HepG2 (cell line): ENCODE measurements at places on chromosomes 7 and 10. TPM values are rescaled to one million over a fixed set of nuclear protein-coding genes. Genes with fewer than 3 reads are reported as not detected.
A peak's percentile ranks its signal among the peaks of the same experiment; 100 is the strongest.

DNA sequence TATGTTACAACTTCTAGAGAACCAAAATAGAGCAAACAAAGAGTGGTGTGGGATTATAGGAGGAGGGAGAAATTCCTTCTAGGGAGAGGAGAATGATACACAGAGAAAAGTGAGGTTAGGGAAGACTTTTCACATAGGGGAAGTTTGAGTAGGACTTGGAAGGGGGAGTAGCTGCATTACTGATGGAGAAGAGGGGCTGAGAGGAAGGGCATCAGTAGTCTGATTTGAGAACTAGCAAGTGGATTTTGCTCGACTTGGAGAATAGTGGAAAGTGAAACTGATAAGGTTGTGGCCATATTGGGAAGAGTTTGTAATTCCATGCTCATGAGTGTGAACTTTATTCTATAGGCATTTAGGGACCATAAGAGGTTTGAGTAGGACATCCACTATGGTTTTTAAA is 6.1 kb downstream of the NRF1 start:
- peaks cover 89% of the 10 kb centered on the region for H3K4me1 ChIP-seq
- DNase-seq = no peak
- H3K4me3 ChIP-seq = no peak overlapping the region

- peaks cover 68% of the 10 kb centered on the region for H3K4me1 ChIP-seq
- peak overlapping the region; percentile 45 for H3K4me3 ChIP-seq
- H3K27me3 ChIP-seq = no peaks in the 10 kb centered on the region
- H3K27ac ChIP-seq = no peak overlapping the region
- DNase-seq = peak; percentile 69
- H3K36me3 ChIP-seq = no peaks in the 10 kb centered on the region
These were observed 16.2 kb downstream of the LHPP start for GRCh38 chr10:124477614-124478363.

DNA sequence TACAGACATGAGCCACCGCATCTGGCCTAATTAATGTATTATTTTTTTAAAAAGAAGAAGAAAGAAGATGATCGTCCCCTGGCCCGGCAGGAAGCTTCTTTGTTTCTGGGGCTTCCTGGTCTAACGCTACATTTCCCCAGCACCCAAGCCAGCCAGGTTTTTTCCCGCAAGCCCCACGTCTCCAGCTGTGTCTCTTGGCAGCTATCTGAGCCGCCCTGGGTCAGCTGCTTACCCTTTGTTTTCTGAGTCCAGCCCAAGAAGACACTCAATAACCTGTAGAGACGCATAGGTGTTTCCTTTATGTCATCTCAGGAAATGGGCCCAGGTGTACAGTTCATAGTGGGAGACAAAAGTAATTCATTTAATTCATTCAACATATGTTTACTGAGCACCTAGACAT is 110.2 kb downstream of the MTPAP start:
- H3K36me3 ChIP-seq = no peaks in the 10 kb centered on the region
- no peak overlapping the region for H3K4me3 ChIP-seq
- no peaks in the 10 kb centered on the region for H3K27me3 ChIP-seq
- H3K27ac ChIP-seq = no peak overlapping the region
- no peaks in the 10 kb centered on the region for H3K4me1 ChIP-seq

DNA sequence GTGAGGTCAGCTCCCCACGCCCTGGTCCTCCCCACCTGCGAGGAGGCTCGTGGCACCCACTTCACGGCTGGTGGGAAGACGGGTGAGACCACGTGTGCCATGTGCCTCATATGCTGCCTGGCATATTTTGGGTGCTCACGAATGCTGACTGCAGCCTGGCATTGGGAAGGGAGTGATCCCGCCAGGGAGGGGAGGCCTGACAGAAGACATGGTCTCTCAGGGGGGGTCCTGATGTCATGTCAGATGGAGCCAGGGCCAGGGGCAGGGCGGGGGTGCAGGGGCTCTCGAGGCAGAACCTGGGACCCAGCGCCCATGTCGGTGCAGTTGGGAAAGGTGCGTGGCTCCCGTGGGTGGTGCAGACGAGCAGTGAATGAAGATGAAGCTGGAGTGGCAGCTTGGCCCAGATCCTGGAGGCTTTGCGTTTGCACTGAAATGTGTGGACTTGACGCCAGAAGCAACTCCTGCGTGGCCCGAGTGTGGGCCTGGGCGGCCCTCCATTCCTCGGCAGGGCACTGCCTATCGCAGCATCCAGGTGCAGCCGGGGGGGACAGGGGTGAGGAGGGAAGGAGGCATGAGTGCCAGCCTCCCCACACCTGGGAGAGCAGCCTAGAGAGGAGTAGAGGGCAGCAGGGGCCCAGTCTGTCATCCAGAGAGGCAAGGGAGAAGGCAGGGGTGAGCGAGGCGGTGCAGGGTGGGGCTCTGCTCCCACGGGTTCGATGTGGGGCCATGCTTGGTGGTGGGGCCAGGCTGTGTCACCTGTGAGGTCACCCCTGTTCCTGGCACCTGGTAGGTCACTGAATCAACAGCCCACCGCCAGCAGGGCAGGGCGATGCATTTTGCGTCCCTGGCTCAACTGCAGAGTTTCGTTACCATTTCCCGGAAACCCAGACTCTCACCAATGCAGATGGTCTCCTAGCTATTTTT is 385.6 kb downstream of the DNAJB6 start:
- no peak for DNase-seq
- no peak overlapping the region for H3K4me3 ChIP-seq
- H3K36me3 ChIP-seq = no peaks in the 10 kb centered on the region
- no peaks in the 10 kb centered on the region for H3K4me1 ChIP-seq
- no peak overlapping the region for H3K27ac ChIP-seq

DNA sequence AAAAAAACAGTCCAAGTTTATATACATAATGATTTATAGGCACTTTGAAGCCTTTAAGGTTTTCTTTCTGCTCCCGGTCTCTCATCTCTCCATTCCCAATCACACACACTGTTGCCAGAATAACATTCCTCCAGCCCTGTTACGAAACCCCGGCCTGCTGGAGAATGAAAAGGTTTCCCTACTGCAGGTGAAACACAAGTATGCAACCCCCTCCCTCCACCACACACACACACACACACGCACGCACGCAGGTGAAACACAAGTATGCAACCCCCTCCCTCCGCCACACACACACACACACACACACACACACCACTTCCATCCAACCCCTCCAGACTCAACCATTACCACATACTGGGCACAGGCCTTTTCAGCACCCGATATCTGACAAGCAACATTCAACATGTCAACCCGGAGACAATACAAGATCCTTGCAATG is 87.5 kb downstream of the PARD3 start:
- H3K27me3 ChIP-seq = no peaks in the 10 kb centered on the region
- DNase-seq = peak; percentile 75
- peaks cover 52% of the 10 kb centered on the region for H3K4me1 ChIP-seq
- H3K4me3 ChIP-seq = peak overlapping the region; percentile 44; the same call in 1 of the 2 replicates

DNA sequence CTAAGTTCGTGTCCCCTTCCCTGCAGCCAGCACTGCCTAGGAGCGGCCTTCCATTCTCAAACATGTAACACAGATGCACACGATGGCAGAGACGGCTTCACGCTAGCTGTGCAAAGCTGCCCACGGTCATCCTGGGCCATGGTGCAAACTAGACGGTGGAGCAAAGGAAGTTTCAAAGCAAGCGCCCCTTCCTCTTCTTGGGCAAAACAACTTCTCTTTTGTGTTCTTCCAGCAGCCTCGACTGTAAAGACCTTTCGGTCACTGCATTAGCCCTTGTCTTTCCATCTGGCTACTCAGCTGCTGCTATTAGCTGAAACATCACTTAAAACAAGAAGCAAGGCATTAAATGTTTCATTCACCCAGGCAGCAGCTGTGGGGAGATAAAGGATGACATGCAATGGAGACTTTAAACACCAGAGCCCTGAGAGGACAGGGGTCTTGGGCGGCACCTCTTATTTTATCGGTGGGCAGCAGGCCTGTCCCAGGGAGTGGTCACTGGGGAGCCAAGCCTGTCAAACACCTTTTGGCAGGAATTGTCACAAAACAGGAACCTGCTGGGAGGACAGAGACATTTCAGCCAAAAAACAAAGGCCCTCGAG is 214.8 kb downstream of the KLF6 start:
- H3K4me1 ChIP-seq = no peaks in the 10 kb centered on the region
- peaks cover 28% of the 10 kb centered on the region for H3K27me3 ChIP-seq
- no peaks in the 10 kb centered on the region for H3K36me3 ChIP-seq

GRCh38 chr7:441684-442421 is 77.8 kb downstream of the PDGFA start:
- no peak overlapping the region for H3K27ac ChIP-seq
- peaks cover 16% of the 10 kb centered on the region; the same call in 1 of the 2 replicates for H3K4me1 ChIP-seq
- H3K36me3 ChIP-seq = no peaks in the 10 kb centered on the region
- H3K4me3 ChIP-seq = no peak overlapping the region
- DNase-seq = no peak
- H3K27me3 ChIP-seq = peaks cover 17% of the 10 kb centered on the region

GRCh38 chr10:121828045-121828444 is 99.8 kb downstream of the ATE1 start:
- H3K27ac ChIP-seq = no peak overlapping the region
- H3K27me3 ChIP-seq = no peaks in the 10 kb centered on the region
- H3K4me3 ChIP-seq = no peak overlapping the region
- peaks cover 27% of the 10 kb centered on the region for H3K36me3 ChIP-seq
- H3K4me1 ChIP-seq = no peaks in the 10 kb centered on the region

DNA sequence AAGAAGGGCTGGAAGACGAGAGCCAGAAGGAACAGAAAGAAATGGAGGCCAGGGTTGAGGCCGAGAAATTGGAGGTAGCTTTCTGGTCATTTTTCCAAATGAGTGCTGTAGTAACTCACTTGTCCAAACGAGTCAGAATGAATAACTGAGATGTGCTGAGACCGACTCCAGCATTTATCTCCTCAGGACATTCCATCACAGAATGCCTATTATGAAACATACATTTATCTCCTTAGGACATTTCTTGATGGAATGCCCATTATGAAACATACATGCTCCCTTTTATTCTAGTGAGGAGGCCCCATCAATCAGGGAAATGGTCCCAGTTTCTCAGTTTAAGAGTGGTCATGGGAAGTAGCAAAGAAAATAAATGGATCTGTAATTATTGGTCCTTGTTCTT is 16.5 kb downstream of the AVL9 start:
- H3K36me3 ChIP-seq = peaks cover 4% of the 10 kb centered on the region
- H3K27ac ChIP-seq = no peak overlapping the region
- no peak overlapping the region for H3K4me3 ChIP-seq
- no peaks in the 10 kb centered on the region for H3K27me3 ChIP-seq
- DNase-seq = no peak

DNA sequence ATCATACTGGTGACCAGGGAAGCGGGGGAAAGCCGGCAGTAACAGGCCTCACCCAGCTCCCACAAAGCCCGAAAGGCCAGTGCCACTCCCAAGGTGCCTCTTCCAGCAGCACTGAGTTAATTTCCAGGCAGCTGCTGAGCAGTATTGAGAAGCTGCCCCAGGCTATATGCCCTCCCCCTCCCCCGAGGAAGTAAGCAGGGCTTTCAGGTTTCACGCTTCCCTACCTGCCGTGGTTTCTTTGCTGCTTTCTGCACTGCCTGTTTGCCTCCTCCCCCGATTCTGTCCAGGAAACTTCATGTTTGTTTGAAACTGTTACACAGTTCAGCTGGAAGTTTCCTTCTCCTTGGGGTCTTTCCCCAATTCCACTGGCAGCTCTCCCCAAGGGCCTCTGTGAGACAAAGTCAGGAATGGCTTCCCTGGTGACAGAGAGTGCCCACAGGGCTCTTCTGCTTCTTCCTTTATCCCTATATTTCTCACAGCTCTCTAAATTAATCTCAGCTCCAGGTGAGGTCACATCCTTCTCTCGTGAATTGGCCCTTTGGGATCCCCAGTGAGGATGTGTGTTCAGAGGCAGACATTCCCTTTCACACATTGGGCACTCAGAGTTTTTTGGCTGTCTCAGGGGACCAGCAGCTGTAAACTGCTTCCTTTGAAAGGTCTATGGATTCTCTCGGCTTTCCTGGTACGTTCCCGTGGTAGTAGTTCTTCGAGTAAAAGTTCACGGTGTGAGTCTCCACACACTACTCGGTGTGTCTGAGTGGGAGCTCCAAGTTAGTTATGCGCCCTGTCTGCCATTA is 19.4 kb downstream of the C1GALT1 start:
- H3K4me1 ChIP-seq = peaks cover 62% of the 10 kb centered on the region
- no peak overlapping the region for H3K4me3 ChIP-seq
- H3K36me3 ChIP-seq = 0 out of 3 replicates have a peak, but pooled peaks cover 3% of the 10 kb centered on the region

DNA sequence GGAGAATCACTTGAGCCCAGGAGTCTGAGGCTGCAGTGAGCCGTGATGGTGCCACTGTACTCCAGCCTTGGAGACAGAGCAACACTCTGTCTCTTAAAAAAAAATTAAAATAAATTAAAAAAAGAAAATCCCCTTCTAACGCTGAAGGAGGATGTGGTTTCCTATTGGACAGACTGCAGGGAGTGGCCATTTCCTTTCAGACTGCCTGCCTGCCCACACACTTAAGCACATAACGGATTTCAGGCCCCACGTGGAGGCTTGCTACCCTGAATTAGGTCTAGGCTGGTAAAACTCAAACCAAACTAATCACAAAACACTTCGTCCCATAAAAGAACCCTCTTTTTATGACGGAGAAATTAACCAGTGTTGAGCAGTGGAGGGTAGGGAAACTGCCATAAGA is 34.0 kb downstream of the GATA3 start:
- H3K4me1 ChIP-seq = no peaks in the 10 kb centered on the region
- no peaks in the 10 kb centered on the region for H3K36me3 ChIP-seq
- no peak overlapping the region for H3K27ac ChIP-seq
- no peak for DNase-seq
- no peak overlapping the region for H3K4me3 ChIP-seq

FXYD4 gene
- total RNA-seq = not detected in 2 replicates

BTBD16 gene
- 3.6 and 5.0 TPM in 2 replicates for total RNA-seq

DYNC1I1 gene
- 0.08 TPM in 1 of 2 replicates, not detected in the other for total RNA-seq

SGCE gene
- 31.4 and 52.3 TPM in 2 replicates for total RNA-seq

PON1 gene
- 0.27 TPM in 1 of 2 replicates, not detected in the other for total RNA-seq

ACSM6 gene
- total RNA-seq = not detected in 2 replicates

TSPAN33 gene
- 12.9 and 15.3 TPM in 2 replicates for total RNA-seq

GIMAP5 gene
- not detected in 2 replicates for total RNA-seq

IFIT1 gene
- 5.5 and 7.5 TPM in 2 replicates for total RNA-seq

TFR2 gene
- total RNA-seq = 12.5 and 36.9 TPM in 2 replicates
